GM23248 (cell line): ENCODE measurements at places on chromosomes 5 and 9. TPM values are rescaled to one million over a fixed set of nuclear protein-coding genes. Genes with fewer than 3 reads are reported as not detected.

Gene BTNL8
- not detected in 2 replicates for total RNA-seq

Gene HTR4
- total RNA-seq, result not detected in 2 replicates

Gene ZNF879
- 1.8 and 5.4 TPM in 2 replicates for total RNA-seq

Gene KCNV2
- total RNA-seq, result not detected in 2 replicates

Gene DMRTA1
- total RNA-seq, result 0.11 TPM in 1 of 2 replicates, not detected in the other

Gene DNAH5
- 0.13 and 1.4 TPM in 2 replicates for total RNA-seq

Gene AK1
- 51.8 and 52.9 TPM in 2 replicates for total RNA-seq

Gene ZFP62
- 6.1 and 13.6 TPM in 2 replicates for total RNA-seq
